C1 segment of cervical spinal cord (tissue), 14 donors: ENCODE measurements at places on chromosomes 7 and 10.

GRCh38 chr10:24434961-24435360 lies 226.0 kb downstream of the KIAA1217 start:
- DNase-seq: no peak

- DNase-seq: no peak
Observed at GRCh38 chr10:119257899-119258419, 50.6 kb downstream of the GRK5 start.

GRCh38 chr7:31327071-31327470 lies 13.5 kb downstream of the NEUROD6 start:
- DNase-seq: no peak

DNA sequence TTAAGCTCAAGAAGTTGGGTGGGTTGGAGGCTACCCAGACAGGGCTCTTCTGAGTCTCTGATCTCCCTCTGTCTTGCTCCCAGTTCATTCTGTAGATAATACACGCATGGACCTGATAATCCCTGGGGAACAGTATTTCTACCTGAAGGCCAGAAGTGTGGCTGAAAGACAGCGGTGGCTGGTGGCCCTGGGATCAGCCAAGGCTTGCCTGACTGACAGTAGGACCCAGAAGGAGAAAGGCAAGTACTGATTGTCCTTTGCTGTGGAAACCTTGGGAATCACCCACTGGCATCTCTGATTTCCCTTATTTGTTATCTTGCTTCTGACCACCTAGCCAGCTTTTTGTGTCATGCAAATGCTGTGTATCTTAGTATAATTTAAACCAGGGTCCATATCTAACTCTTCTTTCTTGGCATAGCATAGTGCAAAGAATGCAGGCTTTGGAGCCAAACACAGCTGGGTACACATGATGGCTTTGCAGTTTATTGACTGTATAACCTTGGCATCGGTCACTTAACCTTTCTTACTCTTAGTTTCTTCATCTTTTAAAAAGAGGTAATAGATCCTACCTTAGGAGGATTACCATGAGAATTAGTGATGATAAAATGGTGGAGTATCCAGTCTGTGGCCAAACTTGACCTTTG lies 18.0 kb downstream of the PLEKHA8 start:
- DNase-seq: no peak

DNA sequence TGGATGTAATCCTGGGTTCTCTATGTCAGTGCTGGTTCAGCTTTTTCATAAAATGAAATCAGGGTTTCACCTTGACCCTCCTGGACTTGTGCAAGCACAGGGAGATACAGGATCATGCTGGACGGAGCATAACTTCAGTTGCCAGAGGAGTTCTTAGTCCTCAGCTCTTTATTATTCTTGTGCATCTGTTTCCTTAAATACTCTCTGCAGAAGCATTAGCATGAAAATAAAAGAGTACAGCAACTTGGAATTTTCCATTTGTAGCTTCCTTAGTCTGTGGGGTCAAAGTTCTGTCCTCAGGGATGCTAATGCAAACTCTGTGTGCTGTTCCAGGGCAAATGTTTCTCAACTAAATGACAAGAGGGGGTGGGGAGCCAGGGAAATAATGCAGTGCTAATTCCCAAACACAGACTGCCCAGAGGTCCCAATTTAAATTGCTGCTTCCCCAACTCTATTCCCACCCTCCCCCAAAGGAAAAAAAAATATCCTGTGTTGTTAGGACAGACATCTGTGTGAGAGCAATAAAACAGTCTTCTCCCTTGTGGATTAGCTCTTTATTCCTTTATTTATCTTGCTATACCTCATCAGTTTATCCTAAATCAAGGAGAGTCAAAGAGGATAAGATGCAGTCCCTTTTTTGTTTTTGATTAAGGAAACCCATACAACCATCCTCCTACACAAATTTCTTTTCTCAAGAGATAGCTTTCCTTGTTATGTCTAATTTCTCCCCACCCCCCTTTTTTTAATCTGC lies 905.0 kb downstream of the LRMDA start:
- DNase-seq: no peak
